NCI-H2081 treated with DMSO at 0.1 percent for 48 hours (cell line): ENCODE measurements at places on chromosomes 1 and 21.

- DNase-seq, result peak; percentile 37
These were observed 85.6 kb downstream of the STUM start for GRCh38 chr1:226634166-226634588.

DNA sequence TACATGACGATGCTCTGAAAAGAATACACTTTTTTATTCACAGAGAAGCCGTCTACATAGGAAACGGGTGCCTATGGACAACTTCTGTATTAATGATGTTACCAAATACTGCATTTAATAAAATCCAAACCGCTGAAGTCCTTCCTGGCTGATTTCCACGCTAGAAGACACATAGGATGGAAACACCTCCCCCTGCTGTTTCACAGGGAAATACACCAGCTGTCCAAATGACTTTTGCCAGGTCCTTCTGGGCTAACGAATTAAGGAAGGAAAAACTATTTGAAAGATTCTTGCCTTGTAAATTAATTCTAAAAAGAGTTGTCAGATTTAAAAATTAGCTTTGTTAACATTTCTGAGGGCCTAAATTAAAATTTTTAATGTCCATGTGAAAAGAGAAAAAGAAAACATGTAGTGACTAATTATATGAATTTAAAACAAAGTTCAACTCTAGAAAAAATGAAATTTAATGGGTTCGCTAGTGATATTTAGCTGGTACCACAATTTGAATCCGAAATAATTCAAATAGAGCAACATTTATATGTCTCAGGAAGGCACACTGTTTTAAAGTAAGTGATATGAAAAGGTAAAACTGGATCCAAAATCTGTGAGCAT, 146.0 kb downstream of the RERE start:
- no peak for DNase-seq

- no peak for DNase-seq
These were observed 20.1 kb downstream of the SLC1A7 start for GRCh38 chr1:53122201-53122885.

DNA sequence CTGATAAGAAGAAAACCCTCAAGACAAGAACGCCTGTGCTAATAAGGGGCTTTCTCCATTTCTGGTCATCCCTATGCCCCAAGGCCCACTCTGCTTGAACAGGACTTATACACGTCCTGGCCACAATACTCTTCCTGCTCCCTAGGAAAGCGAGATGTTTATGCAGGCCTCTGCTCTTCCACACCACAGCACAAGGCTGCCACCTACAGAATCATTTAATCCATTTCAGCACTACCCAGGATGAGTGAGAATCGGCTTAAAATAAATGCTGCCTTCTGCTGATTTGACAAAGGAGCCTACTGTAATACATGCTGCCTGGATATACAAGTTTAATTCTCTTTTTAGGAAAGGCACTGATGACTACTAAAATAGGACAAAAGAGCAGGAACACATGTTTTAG, 29.4 kb downstream of the FRRS1 start:
- no peak for DNase-seq

- DNase-seq, result no peak
These were observed 17.2 kb downstream of the NIBAN1 start for GRCh38 chr1:184956999-184957700.

- no peak for DNase-seq
These were observed 7.3 kb upstream of the HPCAL4 start for GRCh38 chr1:39698568-39698967.

DNA sequence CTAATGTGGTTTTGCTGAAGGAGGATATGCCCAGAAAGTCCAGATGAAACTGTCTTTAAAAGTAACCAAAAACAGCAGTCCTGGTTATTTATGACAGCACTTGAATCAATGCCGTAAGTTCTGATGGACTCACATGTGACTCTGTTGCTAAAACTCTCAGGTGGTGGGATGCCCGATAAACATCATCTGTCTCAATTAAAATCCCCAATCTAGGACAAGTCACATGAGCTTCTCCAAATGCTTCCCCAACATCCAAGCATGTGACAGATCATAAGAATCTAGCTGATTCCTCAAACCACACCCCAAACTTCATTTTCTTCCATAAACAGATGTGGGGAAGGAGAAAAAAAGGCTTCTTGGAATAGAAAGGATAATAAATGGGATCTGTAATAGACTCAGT, 786 bp upstream of the CTSK start:
- no peak for DNase-seq

- no peak for DNase-seq
These were observed 57.9 kb downstream of the BRINP2 start for GRCh38 chr1:177228693-177229065.

DNA sequence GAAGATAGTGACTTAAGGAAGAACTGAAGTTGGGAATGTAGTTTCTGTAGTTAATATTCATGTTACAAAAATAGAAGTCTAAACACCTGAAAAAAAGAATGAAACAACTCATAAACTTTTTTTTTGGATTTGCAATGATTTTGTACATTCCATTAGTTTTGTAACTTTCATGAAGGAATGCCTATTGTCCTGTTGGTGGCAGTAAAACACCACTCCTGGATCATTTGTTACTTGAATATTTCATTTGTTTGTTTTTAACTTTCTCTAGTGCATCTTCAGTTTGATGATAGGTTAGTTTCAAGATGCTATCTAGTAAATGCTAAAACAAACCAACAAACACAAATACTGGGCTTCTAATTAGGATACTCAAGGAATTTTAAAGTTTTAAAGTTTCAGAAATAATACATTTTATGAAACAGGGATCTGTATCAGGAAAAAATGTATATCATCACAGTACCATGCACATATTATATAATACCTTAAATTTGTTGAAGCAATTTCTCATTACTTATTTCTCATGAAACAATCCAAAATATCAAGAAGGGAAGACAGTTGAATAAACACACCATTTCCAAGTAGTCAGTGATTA, 229.7 kb upstream of the CACYBP start:
- DNase-seq, result no peak

DNA sequence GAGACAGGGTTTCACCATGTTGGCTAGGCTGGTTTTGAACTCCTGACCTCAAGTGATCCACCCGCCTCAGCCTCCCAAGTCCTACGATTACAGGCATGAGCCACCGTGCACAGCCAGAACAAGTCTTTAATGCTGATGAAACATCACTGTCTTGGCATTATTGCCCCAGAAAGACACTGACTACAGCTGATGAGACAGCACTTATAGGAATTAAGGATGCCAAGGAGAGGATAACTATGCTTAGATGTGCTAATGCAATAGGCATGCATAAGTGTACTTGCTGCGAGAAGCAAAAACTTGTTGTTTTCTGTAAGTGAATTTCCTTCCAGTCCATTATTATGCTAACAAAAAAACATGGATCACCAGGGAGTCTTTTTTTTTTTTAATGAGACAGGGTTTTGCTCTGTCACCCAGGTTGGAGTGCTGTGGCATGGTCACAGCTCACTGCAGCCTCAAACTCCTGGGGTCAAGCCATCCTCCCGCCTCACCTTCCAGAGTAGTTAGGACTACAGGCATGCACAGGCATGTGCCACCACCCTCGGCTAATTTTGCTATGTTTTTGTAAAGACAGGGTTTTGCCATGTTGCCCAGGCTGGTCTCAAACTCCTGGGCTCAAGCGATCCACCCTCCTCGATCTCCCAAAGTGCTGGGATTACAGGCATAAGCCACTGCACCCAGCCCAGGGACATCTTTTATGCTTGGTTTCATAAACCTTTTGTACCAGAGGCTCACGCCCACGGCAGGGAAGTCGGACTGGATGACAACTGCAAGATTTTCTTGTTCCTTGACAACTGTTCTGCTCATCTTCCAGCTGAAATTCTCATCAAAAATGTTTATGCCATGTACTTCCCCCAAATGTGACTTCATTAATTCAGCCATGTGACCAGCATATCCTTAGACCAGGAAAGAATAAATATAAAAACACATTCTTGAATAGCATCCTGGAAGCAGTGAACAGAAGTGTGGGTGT, 23.1 kb downstream of the RHEX start:
- no peak for DNase-seq

DNA sequence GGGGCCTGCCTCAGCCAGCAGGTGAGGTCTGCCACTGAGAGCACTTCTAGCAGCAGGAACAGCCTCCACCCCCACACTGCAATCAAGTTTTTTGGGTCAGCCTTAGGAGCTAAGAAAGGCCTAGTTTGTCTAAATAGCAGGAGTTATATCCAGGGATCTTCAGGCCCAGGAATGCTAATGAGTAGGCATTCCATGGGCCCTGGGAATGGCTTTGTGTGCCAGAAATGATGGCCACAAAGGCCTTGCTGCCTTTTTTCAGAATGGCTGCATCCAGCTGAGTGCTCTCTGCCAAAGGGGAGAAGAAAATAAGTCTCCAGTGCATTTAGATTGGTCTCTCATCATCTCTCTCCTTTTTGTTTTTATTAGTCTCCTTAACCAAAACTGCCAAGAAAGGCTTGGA, 2.8 kb downstream of the MRTO4 start:
- DNase-seq, result no peak

DNA sequence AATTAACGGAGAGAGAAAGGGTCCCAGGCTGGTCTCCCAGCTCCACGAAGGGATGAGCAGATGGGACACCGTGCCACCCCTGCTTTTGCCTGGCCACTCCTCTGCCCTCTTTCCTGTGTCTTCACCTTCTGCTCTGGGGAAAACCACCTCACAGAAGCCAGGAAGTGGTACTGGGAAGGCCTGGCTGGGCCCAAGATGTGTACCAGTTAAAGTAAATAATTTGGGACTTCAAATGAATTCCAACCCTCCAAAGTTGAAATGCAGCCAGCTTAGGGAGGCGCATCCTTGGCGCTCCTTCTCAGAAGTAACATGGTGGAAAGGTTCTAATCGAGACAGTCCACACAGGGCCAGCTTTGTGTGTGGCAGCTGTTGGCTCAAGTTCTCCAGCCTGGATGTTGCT, 45.7 kb downstream of the MAP3K21 start:
- DNase-seq, result no peak

DNA sequence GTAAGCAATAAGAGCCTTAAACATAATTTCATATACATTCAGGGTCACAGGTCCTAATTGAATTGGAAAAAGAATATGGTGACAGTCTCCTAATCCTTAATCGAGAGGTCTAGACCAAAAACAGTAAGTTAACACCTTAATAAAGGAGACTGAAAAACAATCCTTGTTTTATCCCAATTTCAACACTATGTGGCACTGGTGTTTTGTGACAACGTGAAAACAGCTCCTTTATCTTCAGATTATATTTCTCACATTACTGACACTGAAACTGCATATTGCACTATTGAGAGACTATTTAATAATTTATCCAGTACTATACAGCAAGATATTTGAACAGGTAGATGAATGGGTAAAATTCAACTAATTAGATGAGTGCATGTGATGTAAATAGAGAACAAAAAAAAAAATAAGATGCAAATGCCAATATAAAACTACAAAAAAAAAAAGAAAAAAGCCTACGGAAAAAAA, 34.1 kb downstream of the TP53BP2 start:
- DNase-seq, result no peak

DNA sequence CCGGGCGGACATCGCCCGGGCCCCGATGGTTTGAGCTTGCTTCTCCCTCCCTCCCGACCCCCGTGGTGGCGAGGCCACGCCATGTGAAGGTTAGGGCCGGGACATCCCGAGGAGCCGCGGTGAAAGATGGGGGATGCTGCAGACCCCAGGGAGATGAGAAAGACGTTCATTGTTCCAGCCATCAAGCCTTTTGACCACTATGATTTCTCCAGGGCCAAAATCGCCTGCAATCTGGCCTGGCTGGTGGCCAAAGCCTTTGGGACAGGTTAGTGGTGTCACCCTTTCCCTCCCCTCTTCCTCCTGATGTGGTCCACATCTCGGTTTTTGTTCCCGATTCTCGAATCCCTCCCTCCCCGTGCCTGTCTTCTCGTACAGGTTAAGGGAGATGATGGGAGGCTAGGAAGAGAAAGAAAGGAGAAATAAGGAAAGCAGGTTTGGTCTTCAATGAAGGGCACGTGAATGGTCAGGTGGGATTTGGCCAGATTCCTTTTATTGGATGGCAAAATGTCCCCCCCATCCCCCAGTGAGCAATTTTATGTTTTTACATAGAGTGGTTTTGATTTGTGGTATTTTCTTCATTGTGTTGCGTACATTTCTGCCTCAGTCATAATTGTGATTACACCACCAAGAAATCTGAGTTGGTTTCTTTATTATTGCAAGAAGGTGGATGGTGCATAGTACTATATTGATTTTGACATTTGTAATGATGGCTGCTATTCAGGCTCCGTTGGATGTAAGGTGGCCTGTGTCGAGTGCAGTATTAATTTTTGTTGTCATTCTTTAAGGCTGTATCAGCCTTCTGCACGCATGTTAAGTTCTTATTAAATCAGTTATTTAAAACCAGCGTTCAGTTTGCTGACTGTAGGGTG, 1.2 kb downstream of the CAMSAP2 start:
- DNase-seq, result no peak

- no peak for DNase-seq
These were observed 193.0 kb downstream of the URB2 start for GRCh38 chr1:229819091-229819490.

GRCh38 chr1:150650193-150650592, 20.8 kb upstream of the ENSA start:
- DNase-seq, result no peak

DNA sequence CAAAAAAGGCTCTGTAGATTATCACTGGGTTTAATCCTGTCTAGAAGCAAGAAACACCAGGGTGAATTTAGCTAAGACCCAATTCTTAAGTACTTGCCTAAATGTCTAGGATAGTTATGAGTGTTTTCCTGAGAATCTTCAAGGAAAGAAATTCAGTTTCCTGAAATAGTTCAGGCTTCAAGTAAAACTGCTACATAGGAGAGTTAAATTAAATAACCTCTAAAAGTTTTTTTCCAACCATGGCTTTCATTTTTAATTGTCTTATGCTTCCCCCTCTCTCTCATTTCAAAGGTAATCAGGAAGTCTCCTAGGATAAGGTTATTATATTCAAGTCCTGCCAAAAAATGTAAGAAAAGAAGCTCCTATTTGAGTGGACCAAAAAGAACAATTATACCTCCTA, 46.7 kb upstream of the FBXO28 start:
- DNase-seq, result no peak

GRCh38 chr1:98201666-98202081, 280.8 kb upstream of the DPYD start:
- DNase-seq, result no peak

GRCh38 chr1:225460737-225461532, 33.1 kb upstream of the LBR start:
- no peak for DNase-seq

- no peak for DNase-seq
These were observed 79.6 kb downstream of the PSMG1 start for GRCh38 chr21:39103689-39104088.

GRCh38 chr21:29433366-29434059, 134.8 kb downstream of the BACH1 start:
- DNase-seq, result no peak

DNA sequence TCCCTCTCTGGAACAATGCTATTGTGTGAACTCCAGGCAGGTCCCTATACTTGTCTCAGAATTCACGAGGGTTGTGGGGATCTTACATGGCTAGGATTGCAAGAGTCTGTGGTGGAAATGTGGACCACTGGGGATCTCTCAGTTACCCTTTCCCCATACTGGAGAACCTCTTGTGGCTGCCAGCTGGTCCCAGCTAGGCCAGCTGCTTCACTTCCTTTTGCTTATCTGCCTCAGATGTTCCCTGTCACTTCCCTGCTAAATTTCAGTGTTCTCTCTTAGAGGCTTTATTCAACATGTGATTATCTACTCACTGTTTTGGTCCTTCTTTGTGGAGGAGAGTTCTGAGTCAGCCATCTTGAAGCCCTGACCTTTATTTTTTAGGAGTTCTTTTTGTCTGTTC, 75.9 kb upstream of the SAMD13 start:
- no peak for DNase-seq

GRCh38 chr1:8283058-8283884, 34.6 kb upstream of the SLC45A1 start:
- no peak for DNase-seq

GRCh38 chr1:147641291-147641690, 29.0 kb downstream of the ACP6 start:
- DNase-seq, result no peak
